ENCODE measurements at places on chromosomes 2 and 18. TPM values are rescaled to one million over a fixed set of nuclear protein-coding genes. Genes with fewer than 3 reads are reported as not detected.

PSMA8 gene
- total RNA-seq = 2.1 TPM

AMER3 gene
- total RNA-seq = not detected

CDKL4 gene
- total RNA-seq = not detected

- DNase-seq = no peak
Observed at GRCh38 chr2:55231546-55232083, 478 bp downstream of the CLHC1 start.

DNA sequence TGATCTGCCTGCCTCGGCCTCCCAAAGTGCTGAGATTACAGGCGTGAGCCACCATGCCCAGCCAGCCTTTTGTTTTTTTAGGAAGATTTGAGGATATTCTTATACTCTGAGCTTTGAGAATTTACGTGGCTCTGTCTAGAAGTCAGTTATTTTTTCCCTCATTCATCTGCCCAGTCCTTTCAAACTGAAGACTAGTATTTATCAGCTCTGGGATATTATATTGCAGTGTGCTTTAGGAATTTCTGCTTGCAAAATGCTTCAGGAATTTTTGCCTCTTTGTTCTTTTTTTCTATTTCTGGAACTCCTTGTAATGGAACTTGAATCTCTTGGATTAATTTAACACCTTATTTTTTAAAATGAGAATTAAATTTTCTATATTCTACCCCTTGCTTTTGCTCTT is 22.6 kb downstream of the ACSL3 start:
- no peak for DNase-seq
